Tibial artery (tissue), 4 donors: ENCODE measurements at places on chromosomes 11 and 22.
A peak's percentile ranks its signal among the peaks of the same experiment; 100 is the strongest.

GRCh38 chr11:126993599-126993998 is 7.0 kb downstream of the KIRREL3 start:
- no peaks in the 10 kb centered on the region for H3K36me3 ChIP-seq
- DNase-seq = no peak
- H3K27me3 ChIP-seq = peaks cover 45% of the 10 kb centered on the region
- H3K4me3 ChIP-seq = no peak overlapping the region

DNA sequence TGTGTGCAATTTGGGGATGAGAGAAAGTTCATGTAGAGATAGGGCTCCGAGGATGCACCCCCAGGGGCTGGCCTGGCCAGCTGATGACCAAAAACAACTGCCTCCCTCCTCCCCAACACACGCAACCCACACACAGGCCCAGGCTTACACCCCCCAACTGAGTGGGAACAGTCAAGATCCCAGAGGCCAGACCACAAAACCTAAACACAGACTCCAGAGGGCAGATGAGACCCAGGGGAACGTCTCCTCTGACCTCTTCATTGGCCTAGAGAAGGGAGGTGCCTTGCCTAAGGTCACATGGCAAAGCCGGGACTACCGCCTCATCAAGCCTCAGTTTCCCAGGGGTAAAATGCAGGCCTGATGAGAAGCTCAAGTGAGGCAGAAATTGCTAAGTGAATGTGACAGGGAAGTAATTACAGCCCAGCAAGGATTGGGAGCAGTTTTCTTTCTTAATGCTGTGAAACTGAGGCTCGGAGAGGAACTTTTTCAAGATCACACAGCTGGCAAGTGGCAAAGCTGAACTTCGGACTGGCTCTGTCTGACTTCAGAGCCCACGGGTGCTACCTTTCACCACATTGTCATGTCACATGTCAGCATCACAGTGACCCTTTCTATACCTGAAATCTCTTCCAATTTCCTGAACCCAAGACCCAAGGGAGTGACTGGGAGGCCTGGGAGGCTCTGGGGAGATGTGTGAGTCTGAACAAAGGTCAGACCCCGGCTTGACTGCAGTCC is 69.9 kb upstream of the WNT11 start:
- no peak overlapping the region for H3K4me3 ChIP-seq
- H3K4me1 ChIP-seq = no peaks in the 10 kb centered on the region
- H3K27ac ChIP-seq = no peak overlapping the region
- H3K36me3 ChIP-seq = no peaks in the 10 kb centered on the region
- no peaks in the 10 kb centered on the region for H3K27me3 ChIP-seq

DNA sequence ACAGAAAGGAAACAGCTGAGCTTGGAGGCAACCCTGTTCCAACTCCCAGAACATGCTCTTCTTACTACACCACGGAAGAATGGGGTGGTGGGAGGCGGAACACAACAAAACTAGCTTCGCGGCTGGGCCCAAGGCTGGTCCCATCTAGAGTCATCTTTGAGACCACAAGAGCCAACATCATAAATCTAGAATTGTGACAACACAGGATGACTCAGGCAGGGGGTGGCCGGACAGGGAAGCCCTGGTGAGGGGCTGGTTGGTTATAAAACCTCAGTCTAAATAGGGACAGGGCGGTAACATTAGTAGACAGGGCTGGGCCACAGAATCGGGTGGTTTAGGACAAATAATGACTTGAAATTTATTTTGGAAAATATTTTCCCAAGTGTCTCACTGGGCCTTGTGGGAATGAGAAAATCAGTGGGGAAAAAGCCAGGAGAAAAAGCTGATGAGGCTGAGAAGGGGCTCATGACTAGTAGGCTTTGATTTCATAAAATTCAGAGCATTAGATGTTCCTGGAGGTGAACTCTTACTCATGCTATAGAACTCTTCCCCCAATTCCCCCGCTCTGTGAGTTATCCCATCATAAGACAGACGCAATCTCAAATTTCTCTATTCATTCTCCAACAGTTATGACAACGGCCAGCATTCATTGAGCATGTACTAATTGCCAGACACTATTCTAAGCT is 151.8 kb upstream of the TIMP3 start:
- no peak overlapping the region for H3K4me3 ChIP-seq
- DNase-seq = peak; percentile 76
- no peaks in the 10 kb centered on the region for H3K36me3 ChIP-seq
- H3K27ac ChIP-seq = peak overlapping the region; percentile 34

DNA sequence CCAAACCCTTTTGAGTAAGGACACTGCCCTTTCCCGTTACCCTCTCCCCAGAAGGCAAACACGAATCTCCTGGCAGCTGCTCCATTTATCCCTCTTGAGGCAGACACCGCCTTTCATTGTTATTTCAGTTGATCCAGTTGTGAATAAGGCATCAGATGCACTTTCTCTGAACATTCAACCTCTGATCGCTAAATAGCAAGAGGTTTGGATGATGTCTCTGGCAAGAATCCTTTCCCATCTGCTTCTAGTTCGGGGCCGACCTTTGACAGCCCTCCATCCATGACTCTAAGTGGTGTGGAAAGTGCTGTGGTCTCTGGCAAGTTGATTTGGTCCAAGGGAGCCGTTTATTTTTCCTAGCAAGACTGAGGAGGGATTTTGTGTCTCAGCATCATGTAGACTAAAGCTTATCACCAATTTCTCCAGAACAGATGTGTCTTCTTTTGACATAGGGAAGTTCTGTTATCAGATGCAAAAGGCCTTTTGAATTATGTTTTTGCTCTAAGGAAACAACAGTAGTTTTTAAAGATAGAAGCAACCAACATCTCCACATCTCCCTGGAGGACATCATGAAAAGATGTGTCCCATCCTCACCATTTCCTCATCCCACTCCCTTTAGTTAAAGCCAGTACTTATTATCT is 123.6 kb downstream of the CCDC34 start:
- H3K4me3 ChIP-seq = no peak overlapping the region
- DNase-seq = no peak
- no peaks in the 10 kb centered on the region for H3K36me3 ChIP-seq
- no peaks in the 10 kb centered on the region for H3K27me3 ChIP-seq
- no peak overlapping the region for H3K27ac ChIP-seq
- no peaks in the 10 kb centered on the region for H3K4me1 ChIP-seq

GRCh38 chr11:133038850-133039249 is 493.5 kb downstream of the OPCML start:
- no peaks in the 10 kb centered on the region for H3K4me1 ChIP-seq
- DNase-seq = no peak
- no peak overlapping the region for H3K27ac ChIP-seq
- H3K36me3 ChIP-seq = no peaks in the 10 kb centered on the region
- no peak overlapping the region for H3K4me3 ChIP-seq
- no peaks in the 10 kb centered on the region for H3K27me3 ChIP-seq

GRCh38 chr22:47207846-47208554 is 445.6 kb downstream of the TBC1D22A start:
- no peaks in the 10 kb centered on the region for H3K27me3 ChIP-seq
- H3K4me3 ChIP-seq = no peak overlapping the region
- H3K4me1 ChIP-seq = no peaks in the 10 kb centered on the region

- H3K36me3 ChIP-seq = no peaks in the 10 kb centered on the region
- no peaks in the 10 kb centered on the region for H3K4me1 ChIP-seq
- H3K4me3 ChIP-seq = no peak overlapping the region
Observed at GRCh38 chr11:88420165-88420791, 82.7 kb upstream of the CTSC start.

GRCh38 chr22:43992331-43992821 is 31.7 kb upstream of the PARVB start:
- H3K27ac ChIP-seq = no peak overlapping the region
- DNase-seq = no peak
- no peak overlapping the region for H3K4me3 ChIP-seq
- H3K4me1 ChIP-seq = no peaks in the 10 kb centered on the region

- H3K27me3 ChIP-seq = no peaks in the 10 kb centered on the region
- peaks cover 6% of the 10 kb centered on the region for H3K36me3 ChIP-seq
- H3K27ac ChIP-seq = no peak overlapping the region
Observed at GRCh38 chr22:37979782-37980181, 4.6 kb downstream of the SOX10 start.

DNA sequence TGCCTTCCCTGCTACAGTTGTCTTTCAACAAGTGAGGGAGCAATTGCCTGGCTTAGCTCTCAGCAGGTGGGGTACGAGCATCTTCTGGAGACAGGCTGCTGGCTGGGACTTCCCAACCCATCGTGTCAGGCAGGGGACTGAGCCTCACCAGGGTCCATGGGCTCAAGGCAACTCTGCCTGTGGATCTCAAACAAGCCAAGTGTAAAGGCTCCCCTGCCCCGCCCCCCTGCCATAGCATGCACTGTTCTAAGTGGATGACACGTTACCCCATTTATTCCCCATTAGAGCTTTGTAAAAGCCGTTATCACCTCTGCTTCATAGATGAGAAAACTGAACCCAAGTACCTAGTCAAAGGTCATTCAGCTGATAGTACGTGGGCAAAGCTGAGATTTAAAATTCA is 222.9 kb downstream of the NTM start:
- DNase-seq = no peak
- no peak overlapping the region for H3K4me3 ChIP-seq
- no peaks in the 10 kb centered on the region for H3K36me3 ChIP-seq
- no peak overlapping the region for H3K27ac ChIP-seq
- H3K27me3 ChIP-seq = no peaks in the 10 kb centered on the region
- H3K4me1 ChIP-seq = no peaks in the 10 kb centered on the region

GRCh38 chr11:76524919-76525318 is 80.1 kb downstream of the EMSY start:
- peaks cover 17% of the 10 kb centered on the region for H3K36me3 ChIP-seq
- no peak overlapping the region for H3K4me3 ChIP-seq
- no peak for DNase-seq
- H3K27ac ChIP-seq = no peak overlapping the region

GRCh38 chr11:115541518-115541917 is 37.3 kb upstream of the CADM1 start:
- H3K27ac ChIP-seq = no peak overlapping the region
- H3K36me3 ChIP-seq = no peaks in the 10 kb centered on the region
- no peak overlapping the region for H3K4me3 ChIP-seq
- H3K4me1 ChIP-seq = no peaks in the 10 kb centered on the region

GRCh38 chr11:3879967-3880542 is 24.6 kb downstream of the STIM1 start:
- no peaks in the 10 kb centered on the region for H3K27me3 ChIP-seq
- no peaks in the 10 kb centered on the region for H3K36me3 ChIP-seq
- DNase-seq = no peak
- peaks cover 44% of the 10 kb centered on the region for H3K4me1 ChIP-seq

- H3K27me3 ChIP-seq = no peaks in the 10 kb centered on the region
- peak overlapping the region; percentile 61 for H3K4me3 ChIP-seq
- DNase-seq = no peak
- H3K27ac ChIP-seq = peak overlapping the region; percentile 76
- peaks cover 18% of the 10 kb centered on the region for H3K36me3 ChIP-seq
Observed at GRCh38 chr11:65116370-65117205, 913 bp downstream of the ZNHIT2 start.

GRCh38 chr11:115645631-115646317 is 141.6 kb upstream of the CADM1 start:
- no peak overlapping the region for H3K4me3 ChIP-seq
- no peak overlapping the region for H3K27ac ChIP-seq
- H3K4me1 ChIP-seq = no peaks in the 10 kb centered on the region
- no peak for DNase-seq
- no peaks in the 10 kb centered on the region for H3K36me3 ChIP-seq

- no peaks in the 10 kb centered on the region for H3K36me3 ChIP-seq
- peaks cover 10% of the 10 kb centered on the region for H3K4me1 ChIP-seq
- no peak overlapping the region for H3K4me3 ChIP-seq
Observed at GRCh38 chr11:117020287-117020686, 77.9 kb downstream of the SIK3 start.

DNA sequence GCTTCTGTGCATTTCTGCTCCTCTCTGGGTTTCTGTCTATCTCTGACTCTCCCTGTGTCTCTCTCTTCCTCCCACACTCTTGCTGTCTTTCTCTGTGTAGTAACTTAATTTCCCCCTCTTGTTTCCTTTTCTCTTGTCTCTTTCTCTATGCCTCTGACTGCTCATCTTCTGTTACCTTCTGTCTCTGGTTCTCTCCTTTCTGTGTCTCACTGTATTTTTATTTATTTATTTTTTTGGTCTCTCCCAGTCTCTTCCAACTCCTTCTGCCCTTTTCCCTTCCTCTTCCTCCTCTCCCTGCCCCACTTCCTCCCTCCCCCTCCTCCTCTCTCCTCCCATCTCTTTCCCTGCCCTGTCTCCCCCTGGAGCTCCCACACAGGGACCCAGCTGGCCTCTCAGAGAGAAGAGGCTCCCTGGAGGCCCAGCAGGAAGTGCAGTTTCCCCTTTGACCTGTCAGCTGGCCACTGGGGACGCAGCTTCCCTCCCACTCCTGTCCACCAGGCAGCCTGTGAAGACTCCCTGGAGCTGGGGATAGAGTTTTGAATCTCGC is 38.3 kb upstream of the MYH9 start:
- no peak overlapping the region for H3K4me3 ChIP-seq
- no peaks in the 10 kb centered on the region for H3K4me1 ChIP-seq
- no peaks in the 10 kb centered on the region for H3K36me3 ChIP-seq
- DNase-seq = peak; percentile 28

DNA sequence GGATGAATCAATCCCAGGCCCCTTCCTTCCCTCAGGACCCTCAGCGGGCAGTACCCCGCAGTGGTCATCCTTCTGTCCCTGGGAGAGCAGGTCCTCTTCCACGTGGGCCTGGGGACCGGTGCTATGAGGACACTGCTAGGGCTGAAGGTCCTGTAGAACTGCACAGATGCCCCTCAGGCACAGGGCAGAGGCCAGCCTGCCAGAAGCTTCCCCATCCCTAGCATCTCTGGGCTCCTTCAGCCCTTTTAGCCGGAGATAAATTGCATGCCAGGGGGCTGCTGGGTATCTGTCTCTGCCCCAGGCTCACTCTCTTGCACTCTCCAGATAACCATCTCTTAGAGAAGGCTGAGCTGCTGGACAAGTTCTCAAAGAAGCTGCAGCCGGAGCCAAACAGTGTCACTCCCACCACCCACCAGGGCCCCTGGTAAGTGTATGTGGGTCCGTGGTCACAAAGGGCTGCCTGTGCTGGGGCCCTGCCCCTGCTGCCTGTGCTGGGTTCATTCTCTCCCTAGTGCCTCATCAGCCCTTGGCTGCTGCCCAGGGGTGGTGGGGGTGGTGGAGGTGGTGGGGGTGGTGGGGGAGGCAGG is 2.3 kb downstream of the ATG16L2 start:
- H3K27me3 ChIP-seq = no peaks in the 10 kb centered on the region
- H3K4me1 ChIP-seq = peaks cover 51% of the 10 kb centered on the region
- H3K36me3 ChIP-seq = no peaks in the 10 kb centered on the region
- H3K4me3 ChIP-seq = no peak overlapping the region
- H3K27ac ChIP-seq = no peak overlapping the region
